ENCODE measurements at places on chromosomes 11 and 22. TPM values are rescaled to one million over a fixed set of nuclear protein-coding genes. Genes with fewer than 3 reads are reported as not detected.

The CYTH4 gene
- total RNA-seq = 7.1 TPM

The OR5B21 gene
- total RNA-seq = not detected

The DMC1 gene
- total RNA-seq = 1.8 TPM

The SCGB1D2 gene
- 9.3 TPM for total RNA-seq

The TP53AIP1 gene
- total RNA-seq = not detected

The MAPK8IP2 gene
- total RNA-seq = 3.7 TPM

The GRM5 gene
- not detected for total RNA-seq

The SYT7 gene
- total RNA-seq = 1.8 TPM

The ANO5 gene
- 25.5 TPM for total RNA-seq

The C11orf42 gene
- not detected for total RNA-seq

The F2 gene
- not detected for total RNA-seq

The PTS gene
- 19.4 TPM for total RNA-seq

The TEF gene
- total RNA-seq = 29.7 TPM

The PAMR1 gene
- total RNA-seq = 17.3 TPM

The OLFML1 gene
- total RNA-seq = 6.7 TPM

The FOLR3 gene
- total RNA-seq = 0.96 TPM

The NOX4 gene
- total RNA-seq = 3.9 TPM

The CST6 gene
- total RNA-seq = not detected

The ARHGAP20 gene
- 34.6 TPM for total RNA-seq

The PYGM gene
- total RNA-seq = 55.2 TPM

The PNPLA3 gene
- not detected for total RNA-seq

The C11orf52 gene
- 2.4 TPM for total RNA-seq

The TMEM86A gene
- total RNA-seq = 2.6 TPM

The TRIM66 gene
- total RNA-seq = 12.9 TPM

All from gastroesophageal sphincter (tissue), 4 donors.